GM23338 (cell line): ENCODE measurements at places on chromosomes 11 and 22. TPM values are rescaled to one million over a fixed set of nuclear protein-coding genes. Genes with fewer than 3 reads are reported as not detected.
A peak's percentile ranks its signal among the peaks of the same experiment; 100 is the strongest.

Gene LRRC74B
- not detected in 2 replicates for total RNA-seq

Gene GGT5
- not detected in 2 replicates for total RNA-seq

Gene MUC6
- total RNA-seq: not detected in 2 replicates

Gene SAC3D1
- total RNA-seq: 30.3 and 31.1 TPM in 2 replicates

Gene RPL3
- total RNA-seq: 2,755 and 3,244 TPM in 2 replicates

GRCh38 chr22:43053176-43053575 is 36.0 kb downstream of the TTLL1 start:
- no peak overlapping the region for H3K27ac ChIP-seq
- H3K36me3 ChIP-seq: no peaks in the 10 kb centered on the region
- no peaks in the 10 kb centered on the region for H3K27me3 ChIP-seq
- H3K4me3 ChIP-seq: no peak overlapping the region
- peak; percentile 76 for DNase-seq

GRCh38 chr22:44736581-44737405 is 15.6 kb upstream of the ARHGAP8 start:
- H3K27me3 ChIP-seq: no peaks in the 10 kb centered on the region
- peaks cover 12% of the 10 kb centered on the region; the same call in 1 of the 2 replicates for H3K4me1 ChIP-seq
- no peak overlapping the region for H3K27ac ChIP-seq
- H3K4me3 ChIP-seq: no peak overlapping the region
- H3K36me3 ChIP-seq: no peaks in the 10 kb centered on the region

GRCh38 chr22:39593066-39593930 is 22.7 kb downstream of the CACNA1I start:
- H3K27me3 ChIP-seq: no peaks in the 10 kb centered on the region
- H3K27ac ChIP-seq: no peak overlapping the region
- H3K36me3 ChIP-seq: no peaks in the 10 kb centered on the region
- no peaks in the 10 kb centered on the region; the same call in 1 of the 2 replicates for H3K4me1 ChIP-seq

GRCh38 chr22:24485608-24486007 is 9.5 kb upstream of the UPB1 start:
- no peak overlapping the region for H3K4me3 ChIP-seq
- H3K36me3 ChIP-seq: no peaks in the 10 kb centered on the region
- no peak overlapping the region for H3K27ac ChIP-seq
- no peak for DNase-seq
- 0 out of 2 replicates have a peak, but pooled peaks cover 3% of the 10 kb centered on the region for H3K4me1 ChIP-seq
- no peaks in the 10 kb centered on the region for H3K27me3 ChIP-seq

DNA sequence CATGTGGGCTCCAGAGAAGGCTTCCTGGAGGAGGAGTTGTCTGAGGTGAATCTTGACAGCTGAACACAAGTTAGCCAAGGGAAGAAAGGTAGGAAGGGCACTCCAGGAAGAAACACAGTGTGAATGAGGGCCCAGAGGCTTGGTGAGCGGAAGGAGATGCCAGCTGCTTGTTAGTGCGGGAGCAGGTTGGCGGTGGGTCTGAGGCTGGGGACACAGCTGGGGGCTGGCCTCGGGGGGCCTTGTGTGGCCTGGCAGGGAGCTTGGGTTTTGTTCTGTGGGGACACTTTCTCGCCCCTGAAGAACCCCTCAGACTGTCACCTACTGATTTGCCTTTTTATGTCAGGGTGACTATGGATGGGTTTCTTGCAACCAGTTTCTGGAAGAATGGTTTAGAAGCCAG is 160.0 kb downstream of the ST3GAL4 start:
- H3K4me1 ChIP-seq: no peaks in the 10 kb centered on the region
- DNase-seq: no peak
- H3K27me3 ChIP-seq: no peaks in the 10 kb centered on the region
- H3K36me3 ChIP-seq: no peaks in the 10 kb centered on the region

- no peaks in the 10 kb centered on the region for H3K36me3 ChIP-seq
- no peaks in the 10 kb centered on the region for H3K27me3 ChIP-seq
- no peak overlapping the region for H3K27ac ChIP-seq
- DNase-seq: no peak
Measured at GRCh38 chr22:46661221-46661851, 41.1 kb downstream of the GRAMD4 start.

DNA sequence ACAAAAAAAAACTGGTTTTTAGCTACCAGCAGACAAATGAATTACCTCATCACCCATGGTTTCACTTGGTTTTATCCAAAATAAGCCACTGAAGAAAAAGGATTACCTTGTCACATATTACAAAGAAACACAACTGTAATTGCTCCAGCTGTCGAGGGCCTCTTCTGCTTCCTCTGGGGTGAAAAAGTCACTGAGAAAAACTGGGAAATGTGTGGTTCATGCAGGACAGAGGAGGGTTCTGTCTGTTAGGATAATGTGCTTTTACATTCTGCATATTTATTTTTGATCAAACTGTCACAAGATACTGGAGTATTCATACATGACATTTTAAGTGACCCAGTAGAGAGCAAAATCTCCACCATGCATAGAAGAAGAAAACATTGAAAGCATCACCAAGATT is 211.7 kb downstream of the NAV2 start:
- no peaks in the 10 kb centered on the region for H3K27me3 ChIP-seq
- no peaks in the 10 kb centered on the region for H3K4me1 ChIP-seq
- H3K27ac ChIP-seq: no peak overlapping the region
- no peak for DNase-seq
- H3K4me3 ChIP-seq: no peak overlapping the region

- H3K36me3 ChIP-seq: no peaks in the 10 kb centered on the region
- peaks cover 16% of the 10 kb centered on the region for H3K4me1 ChIP-seq
- no peak overlapping the region for H3K4me3 ChIP-seq
- H3K27ac ChIP-seq: no peak overlapping the region
- no peaks in the 10 kb centered on the region for H3K27me3 ChIP-seq
Measured at GRCh38 chr22:39439170-39439569, 17.6 kb upstream of the MGAT3 start.

DNA sequence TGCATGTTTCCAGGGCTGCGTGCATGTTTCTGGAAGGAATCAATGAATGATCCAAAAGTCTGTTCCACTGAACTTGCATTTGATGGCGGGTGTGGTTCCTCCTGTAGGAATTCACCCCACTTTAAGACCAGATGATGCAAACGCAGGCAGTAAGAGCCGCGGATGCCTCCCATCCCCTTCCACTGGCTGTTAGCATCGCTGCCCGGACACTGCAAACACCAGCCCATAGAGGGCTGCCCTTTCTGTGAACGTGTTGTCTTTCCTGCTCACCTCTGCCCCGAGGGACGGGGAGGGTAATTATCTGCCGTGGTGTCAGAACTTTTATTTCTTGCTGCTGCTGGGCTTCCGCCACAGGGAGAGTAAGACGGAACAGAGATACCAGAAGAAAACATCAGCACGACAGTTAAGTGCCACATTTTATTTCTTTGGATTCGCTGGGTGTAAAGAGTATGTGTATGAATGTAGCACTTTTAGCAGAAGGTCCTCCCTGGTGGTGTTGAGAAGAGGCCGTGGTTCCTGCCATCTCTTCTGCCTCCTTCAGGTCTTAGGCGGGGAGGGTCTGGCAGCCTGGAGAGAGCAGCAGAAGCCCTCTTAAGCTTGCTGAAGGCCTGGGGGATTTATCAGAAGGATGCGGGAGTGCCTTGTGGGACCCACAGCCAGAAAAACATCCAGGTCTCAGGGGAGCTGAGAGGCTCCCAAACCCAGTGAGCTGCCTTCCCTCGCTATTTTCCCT is 53.2 kb upstream of the NECTIN1 start:
- peak; percentile 70 for DNase-seq
- no peaks in the 10 kb centered on the region for H3K36me3 ChIP-seq
- H3K4me1 ChIP-seq: no peaks in the 10 kb centered on the region

GRCh38 chr22:20437613-20438426 is at the start of gene SCARF2:
Gene SCARF2 (minus strand): TSS chr22:20437825. CDS start chr22:20437754, 71 bp downstream.
- peaks cover 67% of the 10 kb centered on the region for H3K27me3 ChIP-seq
- H3K4me3 ChIP-seq: peak within 1 kb of the TSS; percentile 87
- DNase-seq: peak; percentile 86

DNA sequence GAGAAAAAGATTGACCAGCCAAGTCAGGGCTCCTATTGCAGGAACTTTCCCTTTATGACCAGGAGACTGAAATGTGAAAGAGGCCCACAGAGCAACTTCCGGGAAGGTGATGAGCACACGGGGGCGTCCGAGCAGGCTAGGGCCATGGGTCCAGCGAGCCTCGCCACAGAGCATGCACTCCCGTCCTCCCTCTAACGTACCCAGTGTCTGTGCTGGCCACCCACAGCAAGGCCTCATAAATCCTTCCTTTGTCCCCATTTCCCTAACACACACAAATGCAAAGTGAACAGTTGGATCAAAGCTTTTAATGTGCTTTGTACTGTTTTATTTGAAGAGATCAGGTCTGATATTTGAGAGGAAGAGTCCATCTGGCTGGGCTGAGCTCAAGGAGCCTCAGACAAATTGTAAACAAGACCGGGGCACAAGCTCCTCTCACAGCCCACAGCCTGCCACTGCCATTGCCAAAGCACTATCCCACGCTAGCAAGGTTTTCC is 44.3 kb downstream of the BLID start:
- DNase-seq: peak; percentile 12
- no peaks in the 10 kb centered on the region; the same call in 1 of the 2 replicates for H3K36me3 ChIP-seq
- no peak overlapping the region for H3K27ac ChIP-seq

- H3K4me3 ChIP-seq: no peak overlapping the region
- DNase-seq: no peak
- H3K4me1 ChIP-seq: peaks cover 6% of the 10 kb centered on the region
- H3K27me3 ChIP-seq: no peaks in the 10 kb centered on the region
- H3K36me3 ChIP-seq: no peaks in the 10 kb centered on the region
Measured at GRCh38 chr11:729492-730074, 17.7 kb upstream of the TALDO1 start.

GRCh38 chr22:24005201-24005600 is at the start of gene GSTT4:
Gene GSTT4 (minus strand): TSS chr22:24005453. CDS start chr22:24005356, 97 bp downstream.
- H3K4me3 ChIP-seq: no peak within 1 kb of the TSS
- H3K27me3 ChIP-seq: no peaks in the 10 kb centered on the region
- DNase-seq: no peak
- peaks cover 8% of the 10 kb centered on the region; the same call in 1 of the 2 replicates for H3K4me1 ChIP-seq
- no peaks in the 10 kb centered on the region for H3K36me3 ChIP-seq
